ENCODE measurements at places on chromosomes 3 and 15.

DNA sequence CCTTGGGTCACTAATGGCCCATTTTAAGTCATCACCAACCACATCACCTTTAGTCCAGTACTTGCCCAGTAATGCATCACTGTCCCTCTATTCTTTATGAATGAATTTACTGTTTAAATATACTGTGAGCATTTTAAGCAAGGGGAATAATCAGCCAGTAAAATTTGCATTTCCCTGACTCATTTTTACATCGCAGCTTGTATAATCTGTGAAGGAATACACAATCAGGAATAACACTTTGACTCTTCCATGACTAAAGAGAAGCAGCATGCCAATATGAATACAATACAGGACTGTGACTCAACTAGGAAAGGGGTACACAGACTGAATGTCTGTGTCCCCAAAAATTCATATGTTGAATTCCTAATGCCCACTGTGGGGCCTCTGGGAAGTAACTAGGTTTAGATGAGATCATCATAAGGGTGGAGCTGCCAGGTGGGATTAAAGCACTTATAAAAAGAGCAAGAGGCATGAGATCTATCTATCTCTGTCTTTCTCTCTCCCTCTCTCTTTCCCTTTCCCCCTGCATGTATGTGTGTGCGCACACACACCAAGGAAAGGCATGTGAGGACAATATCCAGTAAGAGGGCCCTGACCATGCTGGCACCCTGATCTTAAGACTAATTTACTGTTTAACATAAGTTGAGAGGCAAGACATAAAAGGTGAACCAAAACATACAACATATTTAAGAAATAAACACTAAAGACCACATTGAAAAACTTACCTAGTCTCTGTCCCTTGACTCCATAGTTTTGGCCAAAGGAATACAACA, 12.1 kb downstream of the B4GALT4 start:
- DNase-seq: no peak

- no peak for DNase-seq
These were observed 90.1 kb downstream of the VGLL4 start for GRCh38 chr3:11553436-11554235.

- no peak for DNase-seq
These were observed 143.8 kb upstream of the IL12A start for GRCh38 chr3:159844801-159845261.

DNA sequence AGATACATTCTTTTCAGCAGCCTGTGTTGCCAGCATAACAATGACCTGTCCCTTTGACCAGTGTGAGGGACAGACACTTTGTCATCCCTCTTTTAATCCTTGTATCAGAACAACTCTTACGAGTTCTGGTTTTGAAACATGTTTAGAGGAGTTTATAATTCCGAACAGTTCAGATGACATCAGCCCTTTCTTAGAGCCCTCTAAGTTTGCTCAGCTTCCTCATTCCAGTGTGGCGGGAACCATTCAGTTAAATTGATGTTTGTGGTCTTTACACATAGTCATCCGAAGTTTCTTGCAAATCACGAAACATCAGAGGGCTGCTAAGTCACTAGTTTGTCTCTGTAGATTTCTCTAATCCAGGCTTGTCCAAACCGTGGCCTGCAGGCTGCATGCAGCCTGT, 102.5 kb downstream of the AKAP13 start:
- DNase-seq: no peak

- peak; percentile 14 for DNase-seq
These were observed 7.1 kb downstream of the RAD51 start for GRCh38 chr15:40702077-40702476.

DNA sequence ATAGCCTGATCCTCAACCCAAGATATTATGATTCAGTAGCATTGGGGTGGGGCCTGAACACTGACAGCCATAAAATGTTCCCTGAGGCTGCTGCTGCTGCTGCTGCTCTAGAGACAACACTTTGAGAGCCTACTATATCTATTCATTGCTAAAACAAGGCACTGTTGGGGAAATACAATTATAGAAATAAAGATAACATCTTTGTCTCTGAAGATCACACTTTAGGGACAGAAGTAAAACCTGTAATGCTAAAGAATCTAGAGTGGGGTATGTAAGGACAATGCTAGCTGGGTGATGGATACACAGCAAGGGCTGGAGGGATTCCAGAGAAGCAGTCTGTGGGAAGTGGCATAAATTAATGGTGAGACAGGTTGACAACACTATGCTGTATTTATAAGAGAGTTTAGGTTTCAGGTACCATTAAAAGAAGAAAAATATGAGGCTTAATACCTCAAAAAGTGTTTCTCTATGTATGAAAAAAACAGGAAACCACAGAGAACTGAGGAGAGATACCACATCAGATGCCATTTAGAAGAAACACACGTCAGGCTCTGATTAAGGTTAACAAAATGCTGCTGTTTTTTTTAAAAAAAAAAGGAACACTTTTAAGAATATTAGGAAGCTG, 115.9 kb downstream of the CBLB start:
- DNase-seq: no peak

DNA sequence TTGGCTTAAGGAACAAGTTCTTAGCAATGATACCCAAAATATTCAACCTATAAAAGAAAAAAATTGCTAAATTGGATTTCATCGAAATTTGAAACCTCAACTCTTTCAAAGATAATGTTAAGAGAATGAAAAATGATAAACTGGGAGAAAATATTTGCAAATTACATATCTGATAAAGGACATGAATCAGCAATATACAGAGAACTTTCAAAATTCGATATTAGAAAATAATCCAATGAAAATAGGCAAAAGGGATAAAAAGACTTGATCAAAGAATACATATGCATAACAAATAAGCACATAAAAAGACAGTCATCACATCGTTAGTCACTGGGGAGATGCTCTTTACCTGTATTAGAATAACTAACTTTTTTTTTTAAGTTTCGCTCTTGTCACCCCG, 73.0 kb upstream of the NEO1 start:
- no peak for DNase-seq

DNA sequence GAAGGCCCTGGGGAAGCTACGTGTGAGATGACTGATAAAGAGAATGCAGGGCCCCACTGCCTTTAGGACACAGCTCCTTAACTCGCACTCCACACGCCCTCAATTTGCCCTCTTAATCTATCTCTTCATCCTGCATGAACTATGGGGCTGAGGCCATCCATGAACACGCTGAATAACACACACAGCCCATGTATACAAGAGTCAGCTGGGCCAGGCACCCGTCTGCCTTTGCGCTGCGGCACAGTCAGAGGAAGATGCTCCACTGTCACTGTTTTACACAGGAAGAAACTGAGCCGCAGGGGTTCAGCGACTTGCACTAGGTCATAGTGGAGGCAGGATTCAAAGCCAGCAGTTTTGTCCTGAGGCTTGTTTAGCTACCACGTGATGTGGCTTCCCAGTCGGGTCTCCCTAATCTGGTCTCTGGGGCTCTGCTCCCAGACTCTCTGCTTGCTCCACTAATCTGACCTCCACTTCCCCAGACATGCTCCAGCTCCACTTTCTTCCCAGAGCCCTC, 43.9 kb downstream of the TLE3 start:
- no peak for DNase-seq

GRCh38 chr3:170584585-170585007, 1.3 kb downstream of the SLC7A14 start:
- peak; percentile 49 for DNase-seq

DNA sequence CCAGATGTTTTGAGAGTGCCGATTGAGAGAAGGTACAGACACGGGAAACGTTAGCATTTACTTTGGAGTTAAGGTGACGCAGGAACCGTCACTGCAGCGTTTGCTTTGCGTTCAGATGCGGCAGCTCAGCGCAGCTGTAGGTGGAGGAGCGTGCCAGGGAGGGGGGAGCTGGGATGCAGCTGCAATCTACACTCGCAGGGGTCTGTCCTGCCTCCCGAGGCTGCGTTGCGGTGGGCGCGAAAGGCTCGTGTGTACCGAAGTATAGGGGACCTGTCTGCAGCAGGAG, 425 bp upstream of the FYTTD1 start:
- DNase-seq: peak; percentile 71

GRCh38 chr3:75692061-75692460, 27.9 kb downstream of the FRG2C start:
- no peak for DNase-seq

DNA sequence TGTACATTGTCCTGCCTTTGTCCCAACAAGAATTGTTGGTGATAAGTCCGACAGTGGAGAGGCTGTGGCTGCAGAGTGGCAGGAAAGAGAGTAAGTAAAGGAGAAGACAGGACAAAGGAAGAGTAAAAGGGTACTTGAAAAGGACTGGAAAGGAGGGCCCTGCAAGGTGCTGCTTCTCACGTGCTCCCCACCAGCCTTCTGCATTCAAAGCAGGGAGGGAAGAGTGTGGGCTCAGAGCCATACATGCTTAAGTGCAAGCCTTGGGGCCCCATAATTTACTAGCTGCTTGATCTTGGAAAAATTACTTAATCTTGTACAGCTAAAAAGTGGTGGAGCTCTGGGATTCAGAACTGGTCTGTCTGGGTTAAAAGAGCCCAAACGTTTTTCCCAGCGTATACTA, 29.9 kb downstream of the MME start:
- peak; percentile 38 for DNase-seq

- DNase-seq: no peak
These were observed 56.3 kb downstream of the ABI3BP start for GRCh38 chr3:100936931-100937330.

DNA sequence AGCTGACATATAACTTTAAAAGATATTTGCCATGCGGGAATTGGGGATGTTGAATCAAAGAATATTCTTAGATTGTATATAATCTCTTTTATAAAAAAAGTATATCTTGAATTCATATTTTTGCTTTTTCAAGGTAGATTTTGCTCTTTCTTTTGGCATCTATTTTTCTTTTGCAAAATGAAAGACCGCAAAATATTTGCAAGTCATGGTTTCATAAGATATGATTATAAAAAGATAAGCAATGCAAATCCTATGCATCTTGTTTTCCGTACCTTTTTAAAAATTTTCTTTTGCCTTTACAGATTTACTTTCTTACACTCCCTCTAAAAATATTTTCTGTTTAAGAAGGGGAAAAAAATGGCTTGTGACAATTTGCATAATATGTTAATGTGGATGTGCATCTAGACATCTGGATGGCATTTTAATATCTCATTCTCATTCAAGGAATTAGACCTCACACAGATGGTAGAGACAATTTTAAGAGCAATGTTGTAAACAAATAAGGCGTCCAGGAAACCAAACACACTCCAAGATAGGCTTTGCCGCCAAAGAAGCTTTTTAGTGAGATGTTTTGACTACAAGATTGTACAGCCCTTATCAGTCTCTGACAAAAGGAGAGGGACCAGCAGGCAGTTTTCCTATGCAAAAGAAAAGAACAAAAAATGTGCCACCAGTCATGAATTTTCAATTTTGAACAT, 371.1 kb downstream of the CHL1 start:
- no peak for DNase-seq

- no peak for DNase-seq
These were observed 20.0 kb downstream of the TAFA4 start for GRCh38 chr3:68912376-68912775.

DNA sequence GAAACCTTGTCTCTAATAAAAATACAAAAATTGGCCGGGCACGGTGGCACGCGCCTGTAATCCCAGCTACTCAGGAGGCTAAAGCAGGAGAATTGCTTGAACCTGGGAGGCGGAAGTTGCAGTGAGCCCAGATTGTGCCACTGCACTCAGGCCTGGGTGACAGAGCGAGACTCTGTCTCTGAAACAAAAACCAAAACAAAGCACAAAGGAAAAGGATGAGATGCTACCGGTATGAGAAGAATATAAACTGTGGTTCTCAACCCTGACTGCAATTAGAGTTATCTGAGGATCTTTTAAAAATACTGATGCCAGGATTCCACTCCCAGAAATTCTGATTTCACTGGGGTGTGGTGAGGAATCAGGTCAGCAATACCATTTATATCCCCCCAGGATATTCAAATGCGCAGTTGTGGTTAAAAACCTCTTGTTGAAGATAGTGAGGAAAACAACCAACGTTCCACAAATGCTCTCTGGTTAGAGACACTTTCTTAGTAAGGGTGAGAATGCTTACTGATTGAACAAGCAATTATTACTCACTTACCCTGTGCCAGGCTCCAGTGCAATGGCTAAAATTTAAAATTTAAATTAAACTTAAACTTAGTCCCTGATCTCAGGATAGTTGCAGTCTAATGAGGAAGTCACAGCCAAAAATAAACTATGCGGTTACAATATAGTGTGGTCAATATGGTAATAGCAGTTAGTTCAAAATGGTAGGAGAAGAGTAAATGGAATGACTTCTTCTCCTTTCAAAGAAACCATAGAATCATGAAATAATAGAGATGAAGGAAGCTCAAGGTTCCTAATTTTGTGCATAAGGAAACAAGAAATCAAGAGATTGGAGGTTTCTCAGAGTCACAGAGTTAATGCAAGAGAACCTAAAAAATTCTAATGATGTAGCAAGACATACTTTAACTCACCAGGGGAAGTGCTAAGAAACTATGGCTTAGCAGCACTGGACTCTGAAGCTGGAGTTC, 109.5 kb downstream of the SSR3 start:
- DNase-seq: no peak

DNA sequence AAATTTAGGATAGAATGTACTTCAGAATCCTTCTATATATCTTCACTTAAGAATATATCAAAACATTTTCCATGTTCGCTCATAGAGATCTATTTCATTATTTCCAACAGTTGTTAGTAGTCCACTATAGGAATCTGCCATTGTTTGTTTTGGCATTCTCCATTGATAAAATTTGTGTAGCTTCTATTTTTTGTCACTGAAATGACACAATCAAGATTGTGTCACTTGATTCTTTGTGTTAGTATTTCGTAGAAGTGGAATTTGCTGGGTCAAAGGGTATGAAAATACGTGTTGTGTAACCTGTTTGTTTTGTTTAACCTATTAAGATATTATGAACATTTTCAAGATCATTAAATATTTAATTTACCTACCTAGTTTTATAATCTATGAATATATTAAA, 15.9 kb upstream of the GPR156 start:
- no peak for DNase-seq

- DNase-seq: no peak
These were observed 54.5 kb downstream of the PSMD6 start for GRCh38 chr3:63968612-63969350.

- DNase-seq: no peak
These were observed 291.1 kb downstream of the CHL1 start for GRCh38 chr3:487614-488013.

DNA sequence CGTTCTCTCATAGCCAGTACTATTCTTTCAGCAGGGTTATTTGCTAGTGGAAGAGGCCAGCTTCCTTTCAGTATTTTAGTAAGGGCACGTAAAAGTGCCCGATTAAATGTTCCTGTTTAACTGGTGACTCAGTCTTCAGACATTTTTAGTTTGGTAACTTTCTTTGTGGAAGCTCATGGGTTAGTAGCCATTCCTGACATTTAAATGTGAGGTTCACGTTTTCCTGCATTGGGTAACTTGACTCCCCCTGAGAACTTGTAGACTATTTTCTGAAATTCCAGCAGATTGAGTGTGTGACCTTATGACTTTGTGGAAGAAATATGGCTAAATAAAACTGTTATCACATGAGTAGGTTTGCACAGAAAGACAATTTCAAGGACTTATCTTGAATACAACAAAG, 16.9 kb downstream of the ABHD2 start:
- no peak for DNase-seq

DNA sequence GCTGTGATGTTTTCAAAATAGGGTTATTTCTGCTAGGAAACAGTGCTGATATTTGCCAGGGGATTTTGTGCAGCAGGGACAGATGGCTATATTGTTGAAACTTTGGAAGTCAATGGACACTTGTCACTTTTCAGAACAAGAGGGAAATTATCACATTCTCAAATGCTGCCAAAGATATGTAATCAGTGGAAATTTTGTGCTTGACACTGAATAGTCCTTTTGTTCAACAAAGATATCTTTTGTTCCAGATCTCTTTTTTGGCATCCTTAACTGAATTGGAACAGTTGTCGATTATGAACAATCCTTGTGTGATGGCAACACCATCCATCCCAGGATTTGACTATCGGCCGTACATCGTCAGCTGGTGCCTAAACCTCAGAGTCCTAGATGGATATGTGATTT, 7.8 kb downstream of the CEP97 start:
- DNase-seq: no peak

Data from germinal center (tissue), 1 donor.